ENCODE measurements at places on chromosomes 6 and 20.
A peak's percentile ranks its signal among the peaks of the same experiment; 100 is the strongest.

DNA sequence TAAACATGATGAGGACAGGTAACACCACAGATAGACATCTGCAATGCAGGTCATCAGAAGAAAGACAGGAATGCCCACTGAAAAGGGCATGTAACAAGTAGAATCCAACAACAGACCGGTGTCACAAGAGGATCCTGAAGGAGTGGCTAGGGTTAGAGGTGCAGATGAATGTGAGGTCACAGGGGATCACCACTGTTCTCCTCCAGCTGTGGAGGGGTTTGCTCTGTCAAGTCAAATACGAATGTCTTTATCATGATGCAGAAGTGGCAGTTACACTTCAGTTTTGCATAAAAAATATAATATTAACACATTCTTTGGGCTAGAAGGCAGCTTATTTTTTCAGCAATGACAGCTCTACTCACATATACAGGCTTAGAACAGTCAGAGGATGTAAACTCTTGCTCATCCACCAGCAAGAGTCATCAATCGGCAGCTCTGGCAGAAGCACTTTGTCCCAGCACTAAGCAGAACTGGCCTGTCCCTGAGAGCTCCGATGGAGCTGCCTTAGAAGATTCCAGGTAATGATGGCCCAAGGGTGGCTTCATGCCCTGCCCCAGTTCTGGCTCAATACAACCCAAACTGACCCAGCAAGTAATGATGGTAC lies 130.4 kb upstream of the TRAF3IP2 start:
- no peak for DNase-seq

DNA sequence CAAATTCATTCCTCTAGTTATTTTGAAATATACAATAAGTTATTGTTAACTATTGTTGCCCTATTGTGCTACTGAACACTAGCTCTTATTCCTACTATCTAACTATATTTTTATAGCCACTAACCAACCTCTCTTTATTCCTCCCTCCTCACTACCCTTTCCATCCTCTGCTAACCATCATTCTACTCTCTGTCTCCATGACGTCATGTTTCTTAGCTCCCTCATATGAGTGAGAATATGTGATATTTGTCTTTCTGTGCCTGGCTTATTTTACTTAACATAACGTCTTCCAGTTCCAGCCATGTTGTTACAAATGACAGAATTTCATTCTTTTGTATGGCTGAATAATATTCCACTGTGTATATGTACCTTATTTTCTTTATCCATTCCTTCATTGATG lies 95.3 kb downstream of the ATXN1 start:
- DNase-seq = no peak

DNA sequence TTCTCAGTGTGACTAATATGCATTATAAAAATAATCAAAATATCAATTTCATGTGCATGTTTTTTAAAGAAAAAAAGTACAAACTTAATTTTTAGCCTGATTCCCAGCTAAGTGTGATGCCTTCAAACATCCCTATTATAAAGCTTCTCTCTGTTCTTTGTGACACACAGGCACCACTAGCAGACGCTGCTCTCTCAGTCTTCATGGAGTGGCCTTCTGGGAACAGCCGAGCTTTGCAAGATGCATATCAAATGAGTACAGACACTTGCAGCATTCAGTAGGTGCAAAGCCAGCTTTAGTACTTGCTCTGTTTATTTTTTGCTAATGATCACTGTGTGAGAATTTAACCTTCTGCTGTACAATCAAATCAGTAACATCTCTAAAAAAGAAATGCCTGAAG lies 340.0 kb downstream of the ADGRB3 start:
- DNase-seq = no peak

- no peak for DNase-seq
These were observed 56.9 kb downstream of the FAM229B start for GRCh38 chr6:112144145-112144926.

- DNase-seq = no peak
These were observed 14.8 kb upstream of the MDGA1 start for GRCh38 chr6:37712508-37712907.

- peak; percentile 38 for DNase-seq
These were observed 62.3 kb upstream of the SNX9 start for GRCh38 chr6:157760589-157761330.

GRCh38 chr6:158863646-158864045 lies 44.5 kb upstream of the EZR start:
- peak; percentile 58 for DNase-seq

GRCh38 chr20:62235001-62235776 lies 3.1 kb upstream of the OSBPL2 start:
- DNase-seq = no peak

GRCh38 chr6:85660181-85660611 lies 17.5 kb upstream of the SYNCRIP start:
- peak; percentile 85 for DNase-seq
